ENCODE measurements at places on chromosomes 2 and 18. TPM values are rescaled to one million over a fixed set of nuclear protein-coding genes. Genes with fewer than 3 reads are reported as not detected.

Gene MROH2A
- total RNA-seq = not detected

Gene ZNF2
- 4.2 TPM for total RNA-seq

Gene IL1RL1
- 44.0 TPM for total RNA-seq

Gene G6PC2
- total RNA-seq = not detected

Gene ZCCHC2
- 27.2 TPM for total RNA-seq

Gene PROKR1
- total RNA-seq = not detected

GRCh38 chr2:232418056-232418455 is 11.4 kb downstream of the ALPG start:
- DNase-seq = no peak

DNA sequence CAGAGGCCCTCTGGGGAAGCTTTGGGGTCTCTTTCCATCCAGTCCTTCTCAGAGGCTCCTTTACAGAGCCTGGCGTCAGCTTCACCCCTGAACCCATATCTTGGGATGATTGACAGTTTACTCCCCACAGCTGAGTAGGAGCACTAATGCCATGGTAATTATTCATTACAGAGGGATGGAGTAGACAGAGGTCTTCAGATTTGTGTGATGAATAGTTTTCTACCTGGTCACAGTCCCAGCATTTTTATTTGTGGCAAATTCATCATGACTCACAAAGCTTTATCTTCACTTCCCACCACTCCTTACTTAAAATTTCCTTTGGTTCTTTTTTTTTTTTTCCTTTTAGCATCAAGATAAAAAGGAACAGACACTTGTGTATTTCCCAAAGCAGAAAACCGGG is 104.2 kb downstream of the CCDC85A start:
- peak; percentile 20 for DNase-seq

GRCh38 chr18:32801228-32801627 is 28.4 kb upstream of the KLHL14 start:
- DNase-seq = no peak

DNA sequence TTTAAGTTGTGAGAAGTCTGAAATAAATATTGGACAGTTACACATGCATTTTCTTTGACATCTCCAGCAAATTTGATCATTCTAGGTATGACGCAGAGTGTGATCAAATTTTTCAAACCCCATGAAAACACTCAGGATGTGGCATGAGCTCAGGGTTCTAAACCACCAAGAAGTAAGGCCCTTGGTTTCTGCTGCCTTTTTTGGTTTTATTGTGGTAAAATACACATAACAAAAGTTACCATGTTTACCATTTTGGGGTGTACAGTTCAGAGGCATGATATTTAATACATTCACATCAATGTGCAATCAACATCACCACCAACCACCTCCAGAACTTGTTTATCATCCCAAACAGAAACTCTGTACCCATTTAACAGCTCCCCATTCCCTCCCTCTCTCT is 64.3 kb upstream of the TTN start:
- DNase-seq = no peak

DNA sequence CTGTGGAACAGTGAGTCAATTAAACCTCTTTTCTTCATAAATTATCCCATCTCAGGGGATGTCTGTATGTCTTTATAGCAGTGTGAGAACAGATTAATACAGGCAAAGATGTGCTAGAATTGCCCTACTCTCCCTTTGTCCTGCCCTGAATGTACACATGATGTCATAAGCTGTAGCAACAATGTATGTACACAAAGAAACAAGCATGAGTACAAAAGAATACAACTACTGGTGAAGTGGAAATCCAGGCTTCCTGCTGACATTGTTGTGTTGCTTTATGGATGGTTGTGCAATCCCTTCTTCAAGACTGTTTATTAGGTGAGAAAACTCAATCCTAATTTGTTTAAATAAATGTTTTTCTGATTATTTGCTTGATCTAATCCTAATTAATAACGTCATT is 446.6 kb downstream of the DSC3 start:
- no peak for DNase-seq

DNA sequence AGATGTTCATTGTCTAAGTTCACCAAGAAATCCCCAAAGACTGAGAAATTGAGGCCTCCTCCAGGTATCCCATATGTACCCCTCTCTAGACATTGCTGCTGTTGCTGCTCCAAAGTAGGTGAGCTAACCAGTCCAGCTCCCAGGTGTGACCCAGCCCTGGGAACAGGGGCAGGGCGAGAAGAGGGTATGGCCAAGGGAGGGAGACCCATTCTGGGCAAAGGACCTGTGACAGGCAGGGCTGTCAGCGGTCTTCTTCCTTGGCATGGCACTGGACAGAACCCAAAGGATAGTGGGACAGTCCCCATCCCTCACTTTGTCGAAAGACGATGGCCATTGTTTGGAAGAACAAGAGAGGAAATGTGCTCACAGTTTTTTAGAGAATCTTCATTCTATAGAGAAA is 7.2 kb upstream of the INO80C start:
- no peak for DNase-seq

GRCh38 chr2:217693363-217693762 is 309.4 kb downstream of the TNS1 start:
- no peak for DNase-seq

- DNase-seq = peak; percentile 34
Observed at GRCh38 chr2:12795851-12796250, 79.1 kb downstream of the TRIB2 start.

DNA sequence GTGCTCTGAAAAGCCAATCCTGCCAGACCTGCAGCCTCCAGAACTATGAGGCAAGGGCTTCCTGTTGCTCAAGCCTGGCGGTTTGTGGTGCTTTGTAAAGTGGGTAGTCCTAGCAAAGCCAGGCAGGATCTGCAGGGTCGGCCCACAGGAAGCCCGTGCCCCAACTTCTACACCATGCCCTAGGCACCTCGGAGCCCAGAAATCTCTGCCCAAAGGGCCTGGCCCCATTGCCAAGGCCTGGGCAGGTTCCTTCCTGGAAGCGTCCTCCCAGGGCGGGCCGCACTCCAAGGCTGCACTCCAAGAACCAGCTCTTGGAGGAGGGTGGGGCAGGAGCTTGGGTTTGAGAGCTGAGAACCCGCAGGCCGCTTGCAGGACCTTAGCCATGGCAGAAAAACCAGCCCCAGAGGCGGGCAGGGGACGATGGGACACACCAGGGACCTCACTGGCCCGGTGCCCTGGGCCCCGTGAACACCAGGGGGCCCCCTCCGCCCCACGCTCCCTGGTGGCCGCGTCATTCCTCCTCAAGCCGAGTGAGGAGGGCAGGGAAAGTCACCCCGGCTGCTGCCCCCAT is 37.2 kb upstream of the ID2 start:
- DNase-seq = no peak

DNA sequence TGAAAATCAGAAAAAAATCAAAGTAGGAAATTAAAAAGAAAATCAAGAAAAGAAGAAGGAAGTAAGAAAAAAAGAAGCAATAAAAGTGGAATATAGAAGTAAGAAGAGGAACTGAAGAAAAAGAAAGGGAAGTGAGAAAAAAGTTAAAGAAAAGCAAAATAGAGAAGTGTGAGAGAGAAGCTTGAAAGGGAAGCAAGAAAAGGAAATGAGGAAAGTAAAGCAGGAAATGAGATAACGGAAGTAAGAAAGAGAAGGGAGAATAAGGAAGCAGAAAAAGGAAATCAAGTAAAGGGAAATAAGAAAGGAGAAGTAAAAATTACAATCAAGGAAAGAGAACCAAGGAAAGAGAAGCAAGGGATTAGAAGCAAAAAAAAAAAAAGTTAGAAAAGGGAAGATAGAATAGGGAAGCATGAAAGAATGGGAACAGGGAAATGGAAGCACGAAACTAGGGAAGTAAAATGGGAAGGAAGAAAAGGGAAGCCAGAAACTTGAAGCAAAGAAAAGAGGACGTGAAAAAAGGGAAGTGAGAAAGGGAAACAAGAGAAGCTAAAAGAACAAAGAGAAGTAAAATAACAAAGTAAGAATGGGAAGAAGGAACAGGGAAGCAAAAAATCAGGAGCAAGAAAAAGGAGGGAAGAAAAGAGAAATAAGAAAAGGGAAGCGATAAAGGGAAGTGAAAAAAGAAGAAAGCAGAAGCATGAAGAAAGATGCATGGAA is 243.3 kb upstream of the NCKAP5 start:
- DNase-seq = no peak

GRCh38 chr18:57052173-57052572 is 94.7 kb upstream of the BOD1L2 start:
- DNase-seq = no peak

GRCh38 chr18:36200354-36200771 is 13.1 kb downstream of the MOCOS start:
- DNase-seq = no peak

GRCh38 chr2:151928380-151928779 is 100.2 kb upstream of the ARL5A start:
- DNase-seq = no peak

DNA sequence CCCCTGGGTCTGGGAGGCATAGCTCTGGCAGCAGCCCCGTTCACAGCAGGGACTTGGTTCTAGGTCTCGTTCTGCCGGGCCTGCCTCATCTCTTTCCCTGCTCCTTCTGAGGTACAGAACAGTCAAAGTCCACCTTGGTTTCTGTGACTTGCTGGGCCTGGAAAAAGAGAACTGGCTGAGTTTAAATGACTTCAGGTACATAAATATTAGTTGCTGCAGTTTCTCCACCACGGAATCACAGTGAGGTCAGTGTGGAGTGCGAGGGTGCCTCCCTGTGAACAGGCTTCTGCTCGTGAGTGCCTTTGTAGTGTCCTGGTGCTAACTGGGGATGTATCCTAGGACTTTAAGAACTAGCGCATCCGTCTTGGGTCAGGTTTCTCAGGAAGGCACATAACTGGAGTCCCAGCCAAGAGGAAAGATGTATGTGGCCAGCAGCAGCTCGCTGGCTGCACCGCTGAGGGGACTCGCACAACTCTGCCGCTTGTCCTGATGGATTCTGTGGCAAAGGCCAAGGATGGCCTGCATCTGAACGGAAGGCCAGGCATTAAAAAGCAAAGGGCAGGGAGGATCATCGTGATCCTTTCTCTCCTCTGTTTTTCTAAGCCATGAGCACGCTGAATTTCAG is 188.6 kb downstream of the SH3RF3 start:
- DNase-seq = no peak

- DNase-seq = no peak
Observed at GRCh38 chr2:68236103-68236734, 16.1 kb downstream of the PPP3R1 start.

DNA sequence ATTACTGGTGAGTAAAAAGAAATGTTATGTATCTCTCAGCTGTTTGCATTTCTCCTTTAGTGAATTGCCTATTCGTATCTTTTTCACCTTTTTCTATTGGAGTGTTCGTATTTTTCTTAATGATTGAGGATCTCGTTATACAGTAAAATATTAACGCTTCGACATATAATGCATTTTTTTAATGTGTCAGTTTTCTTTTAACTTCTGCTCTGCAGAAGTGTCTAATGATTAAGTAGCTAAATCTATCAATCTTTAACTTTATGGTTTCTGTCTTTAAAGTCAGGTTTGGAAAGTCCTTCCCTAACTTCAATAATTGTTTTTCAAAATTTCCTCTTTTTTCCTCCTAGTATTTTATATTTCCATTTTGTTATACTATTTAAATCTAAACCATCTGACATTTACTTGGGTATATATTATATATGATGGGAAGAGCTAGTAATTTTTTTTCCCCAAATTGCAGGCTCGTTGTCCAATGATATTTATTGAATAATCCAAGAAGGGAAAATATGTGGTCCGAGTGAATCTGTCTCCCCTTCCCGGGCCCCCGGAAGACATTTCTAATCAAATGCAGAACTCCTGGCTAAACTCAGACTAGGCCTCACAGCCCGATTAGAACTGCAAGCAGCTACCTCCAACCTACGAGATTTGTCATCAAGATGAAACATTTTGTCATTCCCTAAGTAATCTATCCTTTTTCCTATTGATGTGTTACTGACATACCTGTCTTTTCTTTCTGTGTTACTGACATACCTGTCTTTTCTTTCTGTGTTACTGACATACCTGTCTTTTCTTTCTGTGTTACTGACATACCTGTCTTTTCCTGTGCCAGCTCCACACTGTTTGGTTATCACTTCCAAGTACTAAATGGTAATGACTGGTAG is 17.2 kb downstream of the PCBP1 start:
- no peak for DNase-seq

- DNase-seq = no peak
Observed at GRCh38 chr2:148721991-148722777, 77.6 kb downstream of the EPC2 start.

DNA sequence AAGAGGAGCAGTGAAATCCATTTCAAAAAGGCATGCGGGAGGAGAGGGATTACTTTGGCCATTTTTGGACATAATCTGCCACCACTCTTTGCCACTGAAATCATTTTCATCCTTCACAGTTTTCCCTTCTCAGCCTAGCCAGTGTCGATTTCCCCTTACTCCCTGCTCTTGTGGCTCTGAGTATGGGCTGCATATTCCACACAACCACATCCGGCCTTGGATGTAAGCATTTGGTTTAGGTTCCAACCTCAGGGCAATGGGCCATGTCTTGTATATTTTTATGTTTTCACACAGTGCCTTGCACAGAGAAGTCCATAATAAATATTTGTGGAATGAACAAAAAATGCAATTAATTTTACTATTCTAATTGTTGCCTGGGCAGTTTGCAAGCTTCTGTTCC is 7.7 kb upstream of the SERPINE2 start:
- no peak for DNase-seq

DNA sequence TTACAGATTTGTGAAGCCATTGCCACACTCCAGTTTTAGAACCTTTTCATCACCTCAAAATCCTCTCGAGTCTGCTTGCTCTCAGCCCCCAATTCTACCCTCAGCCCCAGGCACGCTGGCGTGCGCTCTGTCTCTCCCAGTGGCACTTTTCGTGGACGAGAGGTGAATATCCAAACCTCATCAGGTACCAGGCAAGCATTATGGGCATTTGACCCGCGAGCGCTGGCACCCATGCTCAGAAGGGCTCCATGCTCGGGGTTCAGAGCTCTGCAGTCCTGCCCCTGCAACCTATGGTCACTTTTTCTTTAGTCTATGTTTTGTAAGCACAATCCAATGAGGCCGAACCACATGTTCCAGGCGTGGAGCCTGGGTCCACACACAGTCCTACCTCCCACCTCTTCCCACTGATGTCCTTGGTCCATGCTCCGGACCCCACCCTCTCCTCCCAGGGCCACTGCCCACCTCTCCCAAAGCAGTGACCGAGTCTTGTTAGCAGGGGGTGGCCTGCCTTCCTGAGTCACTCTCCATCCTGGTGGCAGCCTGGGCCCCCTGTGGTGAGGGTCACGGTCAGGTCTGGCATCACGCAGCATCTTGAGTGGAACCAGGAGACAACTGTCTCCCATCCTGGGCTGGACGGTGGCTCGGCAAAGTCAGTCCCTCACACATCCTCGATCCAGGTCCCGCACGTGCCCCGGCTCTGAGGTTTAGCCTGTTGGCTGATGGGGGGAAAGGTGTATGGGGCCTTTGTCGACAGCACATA is 256.9 kb downstream of the NDUFA10 start:
- DNase-seq = no peak

- DNase-seq = peak; percentile 72
Observed at GRCh38 chr18:12657684-12658425, at the start of gene SPIRE1. Gene SPIRE1, minus strand, starts transcription at chr18:12658107. Its CDS starts 241 bp downstream, at chr18:12657866.

Data from endothelial cell of umbilical vein (primary cell).